Kasumi-1 (cell line): ENCODE measurements at places on chromosomes 1 and 21.

DNA sequence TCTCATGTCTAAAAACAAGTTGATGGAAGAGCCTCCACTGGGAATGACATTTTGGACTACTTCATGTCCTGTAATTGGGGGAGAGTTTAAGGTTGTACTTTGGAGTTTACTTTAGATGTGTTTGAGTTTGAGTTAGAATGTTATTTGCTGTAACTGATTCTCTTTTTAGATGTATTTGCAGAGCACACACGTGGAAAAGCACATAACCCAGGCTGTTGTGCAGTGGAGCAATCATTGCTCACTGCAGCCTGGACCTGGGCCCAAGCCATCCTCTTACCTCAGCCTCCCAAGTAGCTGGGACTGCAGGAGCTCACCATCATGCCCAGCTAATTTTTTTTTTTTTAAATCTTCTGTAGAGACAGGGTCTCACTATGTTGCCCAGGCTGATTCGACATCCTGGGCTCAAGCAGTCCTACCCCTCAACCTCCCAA lies 36.7 kb upstream of the SH3D21 start:
- DNase-seq, result no peak

DNA sequence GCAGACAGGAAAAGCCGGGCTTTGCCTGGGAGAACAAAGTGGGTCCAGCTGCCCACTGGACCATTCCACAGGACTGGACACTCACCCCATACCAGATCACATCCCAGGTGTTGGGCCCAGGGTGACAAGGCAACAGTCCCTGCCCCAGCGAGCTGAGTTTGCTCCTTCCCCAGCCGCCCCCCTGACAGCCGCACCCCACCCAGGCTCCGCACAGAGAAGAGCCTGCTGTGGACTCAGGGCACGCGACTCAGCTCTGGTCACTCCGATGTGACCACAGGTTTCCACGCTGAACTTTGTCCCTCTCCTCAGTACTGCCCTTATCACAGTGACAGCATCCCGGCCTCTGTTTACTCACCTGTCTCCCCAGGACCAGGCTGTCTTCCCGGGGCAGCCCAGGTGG lies 1.2 kb downstream of the BMP8B start:
- DNase-seq, result no peak

DNA sequence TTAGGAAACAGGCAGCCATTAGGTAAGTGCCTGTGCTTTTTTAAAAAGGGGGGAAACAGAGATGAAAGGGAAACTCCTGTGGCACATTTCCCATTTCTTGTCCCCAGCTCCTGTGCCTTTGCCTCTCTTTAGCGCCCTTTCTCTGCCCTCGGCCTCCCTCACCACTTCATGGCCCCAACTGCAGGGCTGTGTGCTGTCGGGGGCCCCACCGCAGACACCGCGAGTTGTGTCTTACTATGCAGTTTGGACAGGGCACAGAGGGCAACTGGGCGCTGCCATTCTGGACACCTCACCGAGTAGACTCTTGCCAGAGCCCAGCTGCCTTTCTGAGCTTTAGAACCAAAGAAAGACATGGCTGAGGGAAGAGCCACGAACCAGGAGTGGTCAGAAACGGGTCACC lies 93.7 kb upstream of the LPGAT1 start:
- DNase-seq, result no peak

GRCh38 chr1:183830389-183830788 lies 25.5 kb downstream of the RGL1 start:
- no peak for DNase-seq

GRCh38 chr1:119347858-119348257 lies 20.7 kb upstream of the HAO2 start:
- no peak for DNase-seq

GRCh38 chr1:213291526-213291925 lies 240.5 kb downstream of the RPS6KC1 start:
- DNase-seq, result no peak

DNA sequence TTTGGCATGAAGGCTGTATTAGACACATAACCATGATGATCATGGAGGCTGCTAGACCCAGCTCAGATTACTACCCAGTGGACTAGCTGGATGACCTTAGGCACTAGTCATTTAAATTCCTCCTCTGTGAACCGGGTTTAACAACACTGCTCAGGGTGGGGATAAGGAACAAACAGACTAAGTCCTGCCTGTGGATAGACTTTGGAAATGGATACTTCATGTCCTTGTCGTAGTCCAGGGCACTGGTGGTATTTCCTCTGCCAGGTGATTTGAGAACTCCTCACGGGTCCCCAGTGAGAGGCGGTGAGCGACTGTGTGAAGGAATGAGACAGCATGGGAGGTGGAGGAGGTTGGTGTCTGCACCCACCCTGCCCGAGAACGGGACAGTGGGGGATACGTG lies 72.9 kb upstream of the SELENON start:
- no peak for DNase-seq

DNA sequence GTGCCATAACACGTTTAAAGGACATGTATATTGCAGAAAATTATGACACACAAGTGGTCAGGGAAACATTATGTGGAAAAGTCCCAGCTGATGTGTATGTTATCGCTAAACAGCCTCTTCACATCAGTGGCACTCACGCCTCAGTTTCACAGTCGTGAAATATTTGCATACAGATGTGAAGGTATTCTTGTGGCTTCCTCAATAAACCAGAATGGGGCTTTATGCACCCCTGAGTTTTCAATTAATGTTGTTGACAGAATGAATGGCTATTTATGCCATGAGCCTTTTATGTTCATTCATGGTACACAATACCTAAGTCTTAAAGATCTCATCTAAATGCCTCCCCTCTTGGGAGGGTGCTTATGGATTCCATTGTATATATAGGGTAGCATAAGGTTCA lies 202.1 kb upstream of the ADGRL2 start:
- no peak for DNase-seq

DNA sequence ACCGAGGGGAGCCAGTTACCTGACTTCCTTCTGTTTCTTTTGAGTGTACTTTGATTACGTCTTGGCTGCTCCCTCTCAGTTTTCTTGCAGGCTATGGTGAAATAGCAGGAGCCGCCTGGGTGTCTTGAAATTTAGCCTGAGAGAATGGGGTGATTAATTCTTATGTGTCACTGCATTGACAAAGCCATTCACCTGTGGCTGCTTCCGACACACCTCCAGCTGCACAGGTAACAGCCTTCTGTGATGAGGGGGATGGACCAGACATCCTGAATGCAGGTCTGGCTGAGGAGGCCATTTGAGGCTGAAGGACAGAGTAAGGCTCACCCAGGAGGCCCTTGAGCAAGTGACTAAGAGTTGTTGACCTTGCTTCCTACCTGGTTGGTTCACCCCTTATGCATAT lies 16.5 kb downstream of the CACNA1E start:
- no peak for DNase-seq

DNA sequence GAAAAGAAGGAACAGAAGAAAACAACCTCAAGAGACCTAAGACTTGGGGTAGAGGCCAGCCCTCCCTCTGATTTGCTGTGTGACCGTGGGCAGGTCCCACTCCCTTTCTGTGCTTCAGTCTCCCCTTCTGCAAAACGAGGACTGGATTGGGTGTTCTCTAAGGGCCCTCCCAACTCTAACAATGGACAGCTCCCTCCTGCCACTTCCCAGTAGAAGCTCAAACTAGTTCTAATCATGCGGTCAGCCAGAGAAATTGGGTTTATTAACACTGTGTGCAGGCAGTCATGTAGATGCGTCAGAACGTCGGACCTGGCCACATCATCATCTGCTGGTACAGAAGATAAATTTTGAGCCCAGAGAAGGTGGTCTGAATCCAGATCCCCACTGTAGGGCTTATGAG lies 1.6 kb upstream of the PADI4 start:
- peak; percentile 23 for DNase-seq

GRCh38 chr1:236288620-236288976 lies 6.8 kb upstream of the ERO1B start:
- DNase-seq, result no peak
